Pancreas (tissue), 10 donors: ENCODE measurements at places on chromosomes 4 and X. TPM values are rescaled to one million over a fixed set of nuclear protein-coding genes. Genes with fewer than 3 reads are reported as not detected.

Gene GLRA2
- total RNA-seq: not detected

Gene CFAP299
- not detected for total RNA-seq

Gene CT45A10
- not detected for total RNA-seq

Gene PNMA6E
- not detected for total RNA-seq

Gene PLP2
- 125 TPM for total RNA-seq

Gene PRDM8
- 1.5 TPM for total RNA-seq

Gene PPP3CA
- total RNA-seq: 10.3 TPM

DNA sequence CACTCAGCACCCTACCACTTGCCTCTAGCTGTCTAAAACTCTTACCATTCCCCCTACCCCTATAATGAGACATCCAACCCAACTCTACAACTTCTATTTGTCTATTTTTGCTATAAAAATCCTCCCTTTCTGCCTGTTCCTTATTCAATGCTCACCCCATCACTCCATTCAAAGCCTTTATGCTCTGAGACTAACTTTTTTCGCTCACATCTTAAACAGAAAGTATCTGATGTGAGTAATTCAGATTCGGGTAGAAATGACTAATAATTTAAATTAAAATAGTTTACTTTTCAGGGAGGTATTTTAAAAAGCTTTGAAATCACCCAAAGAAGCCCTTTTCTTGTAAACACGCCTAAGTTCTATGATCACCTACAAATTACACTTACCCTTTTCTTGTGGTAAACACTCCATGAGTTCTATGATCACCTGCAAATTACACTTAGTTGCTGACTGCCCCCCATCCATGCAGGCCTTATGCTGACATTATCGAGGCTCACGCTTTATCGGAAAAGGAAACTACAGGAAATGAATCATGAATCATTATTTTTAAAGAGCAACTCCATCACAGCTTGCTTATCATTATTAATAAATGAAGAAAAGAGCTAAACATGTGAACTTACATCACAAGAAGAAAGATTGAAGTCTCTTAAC is 168.7 kb upstream of the PPP1R2C start:
- H3K4me1 ChIP-seq: no peaks in the 10 kb centered on the region
- no peak overlapping the region for H3K4me3 ChIP-seq
- no peaks in the 10 kb centered on the region for H3K36me3 ChIP-seq
- no peak for DNase-seq

- no peaks in the 10 kb centered on the region for H3K27me3 ChIP-seq
- H3K4me3 ChIP-seq: no peak overlapping the region
- no peak for DNase-seq
- H3K27ac ChIP-seq: no peak overlapping the region
- H3K36me3 ChIP-seq: no peaks in the 10 kb centered on the region
Measured at GRCh38 chr4:99202536-99202935, 16.5 kb downstream of the ADH6 start.

GRCh38 chr4:93981594-93981993 is 153.0 kb downstream of the ATOH1 start:
- no peak overlapping the region for H3K4me3 ChIP-seq
- no peak overlapping the region for H3K27ac ChIP-seq
- H3K4me1 ChIP-seq: no peaks in the 10 kb centered on the region
- no peaks in the 10 kb centered on the region for H3K27me3 ChIP-seq
- no peak for DNase-seq
- H3K36me3 ChIP-seq: no peaks in the 10 kb centered on the region

GRCh38 chr4:53713767-53714166 is 122.5 kb upstream of the LNX1 start:
- no peak for DNase-seq
- H3K4me1 ChIP-seq: no peaks in the 10 kb centered on the region
- no peaks in the 10 kb centered on the region for H3K27me3 ChIP-seq
- no peak overlapping the region for H3K4me3 ChIP-seq
- no peaks in the 10 kb centered on the region for H3K36me3 ChIP-seq

DNA sequence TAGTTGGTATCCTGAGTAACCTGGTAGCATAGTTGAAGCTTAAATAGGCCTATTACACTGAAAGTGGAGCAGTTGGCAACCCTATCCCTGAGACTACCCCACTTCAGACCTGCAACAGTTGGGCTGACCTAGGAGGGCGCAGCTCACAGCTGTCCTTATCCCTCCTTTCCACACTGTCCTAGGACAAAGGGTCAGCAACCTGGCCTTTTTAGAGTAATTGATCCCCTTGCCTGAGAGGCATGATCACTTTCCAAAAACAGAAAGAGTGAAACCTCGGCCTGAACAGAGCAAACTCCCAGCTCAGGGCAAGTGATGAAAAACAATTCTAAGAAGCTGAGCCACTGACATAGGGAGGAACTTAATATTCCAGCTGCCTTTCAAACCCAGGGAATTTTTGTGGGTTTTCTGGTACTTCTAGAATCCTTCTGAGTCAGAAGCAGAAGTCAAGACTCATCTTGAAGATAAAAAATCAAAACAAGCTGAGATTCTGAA is 94.9 kb upstream of the MYOZ2 start:
- no peak overlapping the region for H3K4me3 ChIP-seq
- H3K4me1 ChIP-seq: no peaks in the 10 kb centered on the region

GRCh38 chrX:17605676-17606075 is 131.6 kb upstream of the SCML1 start:
- no peak for DNase-seq
- no peak overlapping the region for H3K4me3 ChIP-seq
- no peaks in the 10 kb centered on the region for H3K36me3 ChIP-seq
- H3K27me3 ChIP-seq: no peaks in the 10 kb centered on the region

GRCh38 chrX:129678614-129679195 is 23.9 kb upstream of the APLN start:
- H3K27me3 ChIP-seq: no peaks in the 10 kb centered on the region
- H3K4me3 ChIP-seq: no peak overlapping the region
- H3K27ac ChIP-seq: peak overlapping the region; percentile 62

GRCh38 chr4:41363384-41363981 is 106.8 kb downstream of the UCHL1 start:
- no peaks in the 10 kb centered on the region for H3K36me3 ChIP-seq
- no peak overlapping the region for H3K27ac ChIP-seq
- no peaks in the 10 kb centered on the region for H3K27me3 ChIP-seq
- H3K4me3 ChIP-seq: no peak overlapping the region

DNA sequence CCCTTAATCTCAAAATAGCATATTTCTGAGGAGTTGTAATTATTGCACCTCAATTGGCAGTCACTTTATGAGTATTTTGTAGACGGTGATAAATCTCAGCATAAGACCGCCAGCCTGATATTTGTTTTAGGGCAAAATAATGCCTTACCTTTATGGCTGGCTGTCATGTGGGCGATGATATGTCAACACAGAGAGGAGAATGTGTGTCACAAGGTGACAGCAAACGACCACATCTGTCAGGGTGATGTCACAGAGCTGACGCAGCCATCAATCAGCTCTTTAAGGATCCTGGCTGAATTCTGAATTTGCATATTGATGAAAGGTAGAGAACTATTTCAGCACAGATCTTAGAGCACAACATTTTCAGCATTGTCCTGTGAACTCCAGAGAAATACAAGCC is 209.7 kb downstream of the CEP135 start:
- H3K27ac ChIP-seq: no peak overlapping the region
- H3K4me1 ChIP-seq: no peaks in the 10 kb centered on the region
- H3K36me3 ChIP-seq: no peaks in the 10 kb centered on the region
- H3K27me3 ChIP-seq: no peaks in the 10 kb centered on the region

DNA sequence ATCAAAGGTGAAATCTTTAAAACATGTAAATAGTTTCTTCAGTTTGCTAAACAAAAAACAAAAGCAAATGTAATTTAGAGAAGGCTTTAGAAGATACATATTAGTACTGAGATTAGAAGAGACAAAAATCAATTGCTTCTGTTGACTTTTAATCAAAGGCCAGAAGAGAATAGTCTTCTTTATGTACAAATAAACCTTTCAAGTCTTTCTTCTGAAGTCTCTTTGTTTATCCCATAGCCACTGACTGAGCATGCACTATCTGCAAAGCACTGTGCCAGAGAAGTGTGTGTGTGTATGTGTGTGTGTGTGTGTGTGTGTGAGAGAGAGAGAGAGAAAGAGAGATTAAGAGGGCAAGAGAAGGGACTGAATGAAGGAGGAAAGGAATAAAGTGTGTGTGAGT is 198.4 kb downstream of the GLUD2 start:
- H3K27me3 ChIP-seq: no peaks in the 10 kb centered on the region
- no peak for DNase-seq
- H3K36me3 ChIP-seq: no peaks in the 10 kb centered on the region
- H3K4me1 ChIP-seq: no peaks in the 10 kb centered on the region
- H3K4me3 ChIP-seq: no peak overlapping the region

DNA sequence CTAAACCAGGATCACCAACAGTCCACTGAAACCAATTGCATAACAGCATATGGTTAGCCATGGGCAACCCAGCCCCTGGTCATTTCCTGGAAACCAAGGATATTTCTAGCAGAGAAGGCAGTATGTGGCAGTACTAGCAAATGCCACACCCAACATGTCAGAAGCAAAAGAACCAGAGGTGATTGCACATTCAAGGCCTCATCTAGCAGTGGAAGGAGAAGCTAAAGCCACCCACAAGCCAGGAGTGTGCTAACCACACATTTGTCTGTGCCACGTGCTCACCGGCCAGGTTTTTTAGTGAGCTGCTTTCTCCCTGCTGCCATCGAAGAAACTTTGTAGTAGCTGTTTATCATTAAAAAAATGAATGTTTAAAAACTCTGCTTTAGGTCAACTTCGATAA is 42.0 kb downstream of the TEC start:
- no peak overlapping the region for H3K4me3 ChIP-seq
- DNase-seq: no peak
- no peaks in the 10 kb centered on the region for H3K27me3 ChIP-seq
- H3K36me3 ChIP-seq: no peaks in the 10 kb centered on the region
- no peak overlapping the region for H3K27ac ChIP-seq

GRCh38 chr4:114481856-114482255 is 116.8 kb upstream of the UGT8 start:
- H3K27ac ChIP-seq: no peak overlapping the region
- no peak for DNase-seq
- H3K27me3 ChIP-seq: no peaks in the 10 kb centered on the region
- H3K36me3 ChIP-seq: no peaks in the 10 kb centered on the region
- no peak overlapping the region for H3K4me3 ChIP-seq
- H3K4me1 ChIP-seq: no peaks in the 10 kb centered on the region

DNA sequence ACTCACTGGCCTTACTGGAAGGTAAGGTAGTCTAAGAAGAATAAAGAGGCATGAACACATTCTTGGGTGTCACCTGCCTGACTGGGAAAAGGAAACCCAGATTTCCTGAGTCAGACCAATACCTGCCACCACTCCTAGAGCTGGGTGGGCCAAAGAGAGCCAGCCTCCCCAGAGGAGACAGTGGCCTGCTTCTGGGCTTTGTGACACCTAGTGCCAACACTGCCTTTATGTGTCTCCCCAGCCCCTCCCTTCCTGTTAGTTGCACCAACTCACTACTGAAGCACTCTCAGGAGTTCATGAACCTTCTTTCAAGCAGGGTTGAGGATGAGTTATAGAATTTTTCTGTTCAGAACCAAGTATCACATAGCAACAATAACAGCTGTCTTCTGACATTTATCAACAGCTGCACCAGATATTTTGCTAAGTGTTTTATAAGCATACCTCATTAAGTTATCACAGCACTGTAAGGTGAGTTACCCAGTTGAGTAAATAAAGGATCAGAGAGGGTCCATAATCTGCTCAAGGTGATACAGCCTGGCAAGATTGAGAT is 77.6 kb upstream of the ETNPPL start:
- H3K4me3 ChIP-seq: no peak overlapping the region
- DNase-seq: no peak
- no peaks in the 10 kb centered on the region for H3K4me1 ChIP-seq
- no peaks in the 10 kb centered on the region for H3K27me3 ChIP-seq
- no peak overlapping the region for H3K27ac ChIP-seq

- no peak overlapping the region for H3K27ac ChIP-seq
- DNase-seq: no peak
- H3K4me3 ChIP-seq: no peak overlapping the region
- no peaks in the 10 kb centered on the region for H3K36me3 ChIP-seq
- no peaks in the 10 kb centered on the region for H3K4me1 ChIP-seq
- no peaks in the 10 kb centered on the region for H3K27me3 ChIP-seq
Measured at GRCh38 chr4:118018381-118019145, 15.7 kb upstream of the NDST3 start.

DNA sequence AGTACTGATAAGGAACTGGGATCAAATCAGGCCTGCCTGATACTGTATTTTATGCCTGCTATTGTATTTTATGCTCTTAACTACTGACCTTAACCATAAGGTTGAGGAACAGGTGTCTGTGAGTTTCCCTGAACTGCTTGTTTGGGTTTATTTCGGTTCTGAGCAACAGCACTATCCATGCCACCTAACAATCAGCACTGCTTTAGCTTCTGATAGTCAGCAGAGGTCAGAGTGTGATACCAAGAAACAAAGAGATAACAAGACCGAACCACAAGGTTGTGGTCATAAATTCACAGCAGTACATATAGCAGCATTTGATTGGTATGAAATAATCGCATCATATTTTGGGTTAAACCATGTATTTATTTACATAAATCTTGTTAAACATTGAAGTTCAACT is 362.2 kb downstream of the FGF13 start:
- no peak overlapping the region for H3K27ac ChIP-seq
- no peaks in the 10 kb centered on the region for H3K4me1 ChIP-seq
- no peak overlapping the region for H3K4me3 ChIP-seq
- H3K36me3 ChIP-seq: no peaks in the 10 kb centered on the region
- no peaks in the 10 kb centered on the region for H3K27me3 ChIP-seq

DNA sequence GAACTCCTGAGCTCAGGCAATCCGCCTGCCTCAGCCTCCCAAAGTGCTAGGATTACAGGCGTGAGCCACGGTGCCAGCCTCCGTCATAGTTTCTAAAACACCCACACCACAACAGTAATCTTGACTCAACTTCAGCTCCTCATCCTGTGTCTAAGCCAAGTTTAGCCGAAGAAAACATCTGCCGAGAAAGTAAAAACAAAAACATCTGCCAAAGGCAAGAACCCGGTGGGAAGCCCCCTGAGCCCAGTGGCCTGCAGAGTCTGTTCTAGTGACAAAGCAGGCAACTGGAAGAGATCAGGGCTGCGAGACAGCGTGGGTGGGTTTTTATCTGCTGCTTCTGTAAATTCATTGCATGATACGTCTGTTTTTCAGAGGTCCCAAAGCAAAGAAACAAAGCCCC is 26.6 kb upstream of the CD99 start:
- peak; percentile 7 for DNase-seq
- H3K27ac ChIP-seq: no peak overlapping the region
- H3K4me1 ChIP-seq: no peaks in the 10 kb centered on the region
- no peaks in the 10 kb centered on the region for H3K36me3 ChIP-seq

- no peak for DNase-seq
- H3K27ac ChIP-seq: no peak overlapping the region
- no peaks in the 10 kb centered on the region for H3K36me3 ChIP-seq
- no peak overlapping the region for H3K4me3 ChIP-seq
Measured at GRCh38 chrX:39873117-39873516, 224.6 kb downstream of the BCOR start.
